Fibroblast of skin of right quadriceps (primary cell): ENCODE measurements at places on chromosomes 5 and 9.

DNA sequence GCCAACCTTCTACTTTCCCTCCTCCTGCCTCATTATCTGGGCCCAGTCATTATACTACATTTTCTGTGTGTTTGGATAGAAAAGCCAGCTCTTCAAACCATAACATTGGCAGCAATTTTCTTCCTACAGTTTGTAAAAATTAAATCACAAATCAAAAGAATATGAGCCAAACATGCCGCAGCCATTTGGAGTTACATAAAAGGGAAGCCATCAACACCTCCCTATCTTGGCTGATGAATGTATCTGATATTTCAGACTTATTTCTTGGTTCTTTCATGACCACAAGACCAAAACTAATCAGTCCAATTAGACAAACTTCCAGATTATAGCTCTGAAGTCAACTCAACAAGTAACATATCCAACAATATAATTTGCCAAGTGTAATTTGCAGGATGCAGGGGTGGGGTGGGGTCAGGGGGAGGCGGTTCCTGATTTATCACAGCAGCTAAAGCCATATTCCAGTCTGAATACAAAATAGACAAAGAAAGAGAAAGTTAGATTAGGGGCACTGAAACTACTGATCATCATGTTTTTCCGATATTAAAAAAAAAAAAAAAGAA is 89.4 kb upstream of the CNTLN start:
- no peak for DNase-seq

GRCh38 chr5:161432798-161433197 is 113.7 kb downstream of the GABRB2 start:
- peak; percentile 37 for DNase-seq

DNA sequence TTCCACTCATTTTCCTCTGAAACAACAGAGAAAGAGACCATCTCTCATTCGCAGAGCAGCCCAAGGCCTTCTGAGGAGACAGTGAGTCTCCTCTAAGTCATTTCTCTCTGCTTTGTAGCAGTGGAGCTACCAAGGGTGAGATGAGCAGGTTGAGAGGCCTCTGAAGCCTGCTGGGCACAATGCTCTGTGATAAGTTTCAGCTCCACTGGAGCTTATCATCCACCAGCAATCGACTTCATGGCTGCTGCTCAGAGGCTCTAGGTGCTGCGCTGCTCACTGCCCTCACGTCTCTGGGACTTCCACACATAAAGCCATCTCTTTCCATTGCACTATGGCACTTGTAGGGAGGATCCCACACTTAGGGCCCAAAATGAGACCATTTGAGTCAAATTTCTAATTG is 96.3 kb downstream of the CMYA5 start:
- DNase-seq = no peak

- DNase-seq = no peak
Measured at GRCh38 chr9:24439456-24439855, 106.2 kb downstream of the IZUMO3 start.

DNA sequence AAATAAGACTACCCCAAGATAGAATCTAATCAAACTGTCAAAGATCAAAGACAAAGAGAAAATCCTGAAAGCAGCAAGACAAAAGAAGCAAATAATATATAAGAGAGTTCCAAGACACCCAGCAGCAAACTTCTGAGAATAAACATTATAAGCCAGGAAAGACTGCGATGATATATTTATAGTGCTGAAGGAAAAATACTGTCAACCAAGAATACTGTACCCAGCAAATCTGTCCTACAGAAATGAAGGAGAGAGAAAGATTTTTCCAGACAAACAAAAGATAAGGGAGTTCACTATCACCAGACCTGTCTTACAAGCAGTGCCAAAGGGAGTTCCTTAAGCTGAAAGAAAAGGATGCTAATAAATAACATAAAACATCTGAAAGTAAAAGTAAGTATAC is 227.4 kb downstream of the DENND1A start:
- no peak for DNase-seq

- DNase-seq = no peak
Measured at GRCh38 chr9:126297661-126298060, 29.0 kb upstream of the MVB12B start.

DNA sequence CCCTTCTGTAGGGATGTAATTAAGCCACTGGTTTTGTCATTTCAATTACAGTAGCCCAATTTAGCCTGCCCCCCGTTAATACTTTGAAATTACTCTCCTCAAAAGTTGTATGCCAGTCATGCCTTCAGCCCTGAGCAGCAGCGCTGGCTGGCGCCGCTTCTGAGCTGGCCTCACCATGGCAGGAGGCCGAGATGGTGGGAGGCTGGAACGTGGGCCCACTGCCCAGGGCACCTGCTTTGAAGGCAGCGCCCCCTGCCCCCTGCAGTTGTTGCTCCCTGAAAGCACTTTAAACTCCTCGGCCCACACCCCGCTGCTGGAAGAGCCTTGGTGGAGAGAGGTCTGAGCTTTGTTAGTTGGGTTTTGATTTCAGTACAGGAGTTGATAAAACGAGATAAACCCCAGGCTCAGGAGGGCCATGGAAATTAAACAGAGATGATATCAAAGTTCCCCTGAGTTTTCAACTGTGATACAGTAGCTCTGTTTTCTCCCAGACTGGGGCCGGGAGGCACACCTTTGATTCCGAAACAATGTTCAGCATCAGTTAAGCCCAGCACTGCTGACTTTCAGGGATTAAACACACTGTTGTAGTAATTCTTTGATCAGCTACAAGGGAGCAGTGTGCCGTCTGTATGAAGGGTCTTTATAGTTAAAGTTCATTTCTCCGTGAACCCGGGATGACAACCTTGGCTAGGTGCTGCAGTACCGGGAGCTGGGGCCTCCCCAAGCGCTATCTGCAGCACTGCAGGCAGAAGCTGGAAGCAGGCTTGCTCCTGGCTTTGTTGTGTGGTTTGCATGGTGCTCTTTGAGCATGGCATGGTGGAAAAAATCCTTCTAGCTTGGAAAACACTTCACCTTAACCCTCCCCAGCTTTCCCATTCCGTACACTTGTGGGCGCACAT is 9.5 kb downstream of the MVB12B start:
- DNase-seq = no peak

DNA sequence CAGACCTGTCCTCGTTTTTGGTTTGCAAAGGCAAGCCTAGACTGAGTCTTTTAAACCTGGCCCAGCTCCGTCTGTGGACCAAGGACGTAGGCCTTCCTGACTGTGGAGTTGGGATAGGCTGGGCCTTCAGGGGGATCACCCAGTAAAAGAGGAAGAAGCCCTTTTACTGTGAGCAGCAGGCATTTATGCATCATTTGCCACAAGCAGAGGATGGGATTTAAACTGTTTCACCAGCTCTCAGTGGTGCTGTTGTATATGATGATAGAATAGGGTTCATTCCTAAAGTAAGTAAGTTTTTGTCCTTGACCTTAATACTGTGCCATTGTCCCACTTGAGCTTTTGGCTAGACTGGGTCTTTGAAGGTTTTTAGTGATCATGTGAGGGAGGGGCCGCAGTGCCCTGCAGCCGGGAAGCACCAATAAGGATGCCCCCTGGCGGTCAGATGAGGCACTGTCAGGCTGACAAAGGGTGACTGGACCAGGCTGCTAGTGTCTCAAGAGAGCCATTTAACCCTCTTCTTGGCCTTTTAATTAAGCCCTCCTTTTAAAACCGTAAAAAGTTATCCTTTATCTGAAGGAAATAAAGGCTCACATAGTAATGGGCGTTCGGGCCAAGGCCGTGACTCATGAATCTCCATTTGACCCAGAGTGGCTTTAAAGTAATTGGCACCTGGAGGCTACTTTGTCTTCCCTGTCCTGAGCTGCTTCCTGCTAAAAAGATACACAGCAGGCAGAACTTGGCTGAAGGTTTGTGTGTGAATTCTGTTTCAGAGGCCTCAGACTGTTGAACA is 74.0 kb downstream of the UBAP1 start:
- peak; percentile 34 for DNase-seq

GRCh38 chr9:79021084-79021483 is 550.7 kb upstream of the TLE4 start:
- DNase-seq = no peak

- DNase-seq = no peak
Measured at GRCh38 chr5:85428426-85428934, 1043.8 kb upstream of the EDIL3 start.

GRCh38 chr5:173246135-173246495 is 11.1 kb upstream of the NKX2-5 start:
- DNase-seq = no peak

GRCh38 chr9:14062586-14063221 is 251.2 kb downstream of the NFIB start:
- peak; percentile 87 for DNase-seq

DNA sequence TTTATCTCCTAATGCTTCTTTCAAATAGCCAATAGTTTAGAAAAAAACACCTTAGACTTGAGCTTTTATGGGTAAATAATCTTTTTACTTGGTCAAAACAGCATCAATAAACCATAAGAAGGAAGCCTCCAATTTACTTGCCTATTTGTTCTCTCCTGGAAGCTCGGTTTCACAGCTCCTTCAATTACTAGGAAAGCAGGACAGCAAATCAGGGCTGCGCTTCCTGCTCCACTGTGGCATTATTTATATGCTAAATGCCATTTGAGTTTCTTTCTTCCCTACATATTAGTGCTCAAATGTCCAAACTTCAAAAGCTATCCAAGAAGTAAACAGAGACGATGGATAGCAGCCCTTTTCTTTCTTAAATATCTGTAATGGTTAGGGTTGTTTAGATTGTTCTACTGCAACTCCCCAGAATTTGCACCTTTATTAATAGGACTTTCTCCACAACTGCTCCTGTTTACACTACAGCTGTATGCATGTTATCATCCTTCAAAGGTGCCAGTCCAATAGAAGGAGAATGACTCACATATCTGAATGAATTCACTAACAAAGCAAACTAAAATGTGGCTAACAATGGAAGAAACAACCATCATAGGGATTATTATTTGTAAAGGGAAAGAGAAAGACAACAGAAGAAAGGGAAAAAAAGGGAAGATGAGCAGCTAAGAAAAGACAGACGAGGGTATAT is 58.7 kb downstream of the MED27 start:
- DNase-seq = no peak

- peak; percentile 81 for DNase-seq
Measured at GRCh38 chr5:113162770-113163169, 186.2 kb downstream of the DCP2 start.

- no peak for DNase-seq
Measured at GRCh38 chr9:124386201-124386600, 29.0 kb downstream of the PSMB7 start.
